ENCODE measurements at places on chromosomes 3 and 15.

DNA sequence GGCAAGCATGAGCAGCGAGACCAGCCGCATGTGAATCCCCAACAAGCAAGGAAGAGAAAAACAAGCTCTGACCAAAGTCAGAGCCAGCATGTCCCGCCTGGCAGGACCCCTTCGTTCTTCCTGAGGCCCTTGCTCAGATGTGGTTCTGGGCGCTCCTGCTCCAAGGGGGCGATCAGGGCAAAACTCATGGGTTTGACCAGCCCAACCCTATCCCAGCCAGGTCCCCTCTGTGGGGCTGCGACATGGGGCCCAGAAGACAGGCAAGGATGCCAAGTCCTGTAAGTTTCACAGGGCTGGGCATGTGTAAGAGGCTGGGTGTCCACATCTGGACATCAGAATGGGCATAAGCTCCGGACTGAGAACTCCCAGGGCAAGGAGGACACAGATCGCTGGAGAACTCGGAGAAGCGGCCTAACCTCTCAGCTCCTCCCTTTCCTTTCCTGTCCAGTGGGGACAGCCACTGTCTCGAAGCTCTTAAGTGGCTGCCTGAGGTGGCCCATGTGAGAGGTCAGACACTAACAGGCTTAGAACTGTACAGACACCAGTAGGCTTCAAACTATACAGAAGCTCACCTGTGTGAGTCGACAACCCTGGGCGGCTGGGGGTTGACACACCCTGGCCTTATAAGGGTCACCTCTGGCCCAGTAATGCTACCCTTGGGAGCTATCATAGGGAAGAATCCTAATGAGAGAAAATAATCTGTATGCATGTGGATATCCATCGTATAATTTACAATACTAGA, 48.9 kb downstream of the XXYLT1 start:
- DNase-seq, result no peak
- H3K27me3 ChIP-seq, result no peaks in the 10 kb centered on the region
- peaks cover 2% of the 10 kb centered on the region for H3K36me3 ChIP-seq
- no peak overlapping the region for H3K4me3 ChIP-seq
- H3K27ac ChIP-seq, result no peak overlapping the region

GRCh38 chr15:99473981-99474906, 91.5 kb upstream of the MEF2A start:
- no peaks in the 10 kb centered on the region for H3K27me3 ChIP-seq
- H3K36me3 ChIP-seq, result no peaks in the 10 kb centered on the region
- no peak overlapping the region for H3K27ac ChIP-seq
- no peak for DNase-seq
- H3K4me3 ChIP-seq, result no peak overlapping the region

- H3K36me3 ChIP-seq, result no peaks in the 10 kb centered on the region
- no peak overlapping the region for H3K4me3 ChIP-seq
- no peak overlapping the region for H3K27ac ChIP-seq
- no peaks in the 10 kb centered on the region for H3K27me3 ChIP-seq
Observed at GRCh38 chr3:140530131-140530530, 147.7 kb upstream of the TRIM42 start.

- peaks cover 1% of the 10 kb centered on the region for H3K36me3 ChIP-seq
- H3K27me3 ChIP-seq, result no peaks in the 10 kb centered on the region
- H3K4me1 ChIP-seq, result peaks cover 36% of the 10 kb centered on the region
- no peak for DNase-seq
- H3K27ac ChIP-seq, result peak overlapping the region; percentile 63
- H3K4me3 ChIP-seq, result peak overlapping the region; percentile 24
Observed at GRCh38 chr3:190595807-190596206, 81.9 kb downstream of the IL1RAP start.

DNA sequence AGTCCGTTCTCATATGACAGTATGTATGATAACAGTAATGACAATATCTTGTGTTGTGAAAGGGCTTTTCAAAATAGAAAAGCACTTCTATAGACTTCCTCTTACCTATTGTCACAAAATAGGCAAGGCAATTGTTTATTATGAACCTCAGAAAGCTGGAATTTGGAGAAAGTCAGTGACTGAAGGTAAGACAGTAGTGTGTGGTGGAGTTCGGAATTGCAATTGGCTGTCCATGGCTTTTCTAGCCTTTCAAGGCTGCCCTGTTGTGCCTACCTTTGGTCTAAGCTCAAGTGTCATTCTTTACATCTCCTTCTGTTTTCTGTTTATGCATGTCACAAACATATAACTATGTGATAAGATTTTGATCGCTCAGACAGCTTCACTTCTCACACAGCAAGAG, 219.3 kb upstream of the NR2E3 start:
- H3K27me3 ChIP-seq, result no peaks in the 10 kb centered on the region
- DNase-seq, result no peak
- no peak overlapping the region for H3K27ac ChIP-seq
- no peak overlapping the region for H3K4me3 ChIP-seq
- no peaks in the 10 kb centered on the region for H3K36me3 ChIP-seq
- H3K4me1 ChIP-seq, result peaks cover 7% of the 10 kb centered on the region

All from keratinocyte (primary cell).